ENCODE measurements at places on chromosomes 1 and 21.

DNA sequence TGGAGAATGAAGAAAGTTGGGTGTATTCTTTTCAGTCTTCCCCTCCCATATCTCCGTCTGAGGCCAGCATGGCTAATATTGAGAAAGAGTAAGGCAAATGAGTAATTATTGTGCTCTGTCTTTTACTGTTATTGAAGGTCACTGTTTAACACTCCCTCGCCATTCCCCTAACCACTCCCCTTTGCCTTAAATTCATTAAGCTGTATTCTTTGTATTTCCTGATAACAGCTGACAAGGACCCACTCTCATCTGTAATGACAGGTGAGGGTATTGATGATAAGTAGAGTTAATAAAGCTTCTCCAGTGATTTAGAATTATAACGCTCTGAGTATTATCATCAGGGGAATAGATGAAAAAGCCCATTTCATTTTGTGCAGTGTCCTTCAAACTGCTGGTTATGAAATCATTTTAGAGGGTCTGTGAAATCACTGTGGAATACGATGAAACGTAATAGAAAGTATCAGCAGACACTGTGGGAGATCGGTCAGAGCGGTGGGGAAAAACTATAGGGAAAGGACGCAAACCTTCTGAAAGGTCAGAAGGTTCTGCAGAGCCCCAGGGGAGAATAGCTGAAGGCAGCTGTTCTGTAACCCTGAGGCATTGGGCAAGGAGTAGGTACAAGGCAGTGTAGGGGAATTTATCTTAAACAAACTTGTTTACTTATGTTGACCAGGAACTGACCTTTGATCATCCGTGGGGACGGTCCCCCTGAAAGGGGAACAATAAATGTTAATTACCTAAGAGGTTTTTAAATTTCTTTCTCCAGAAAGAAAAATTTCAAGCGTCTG, 46.3 kb upstream of the CACYBP start:
- DNase-seq: no peak

- DNase-seq: no peak
These were observed 10.6 kb downstream of the ACTL8 start for GRCh38 chr1:17765444-17766411.

GRCh38 chr1:37083603-37084002, 49.3 kb upstream of the GRIK3 start:
- DNase-seq: no peak

DNA sequence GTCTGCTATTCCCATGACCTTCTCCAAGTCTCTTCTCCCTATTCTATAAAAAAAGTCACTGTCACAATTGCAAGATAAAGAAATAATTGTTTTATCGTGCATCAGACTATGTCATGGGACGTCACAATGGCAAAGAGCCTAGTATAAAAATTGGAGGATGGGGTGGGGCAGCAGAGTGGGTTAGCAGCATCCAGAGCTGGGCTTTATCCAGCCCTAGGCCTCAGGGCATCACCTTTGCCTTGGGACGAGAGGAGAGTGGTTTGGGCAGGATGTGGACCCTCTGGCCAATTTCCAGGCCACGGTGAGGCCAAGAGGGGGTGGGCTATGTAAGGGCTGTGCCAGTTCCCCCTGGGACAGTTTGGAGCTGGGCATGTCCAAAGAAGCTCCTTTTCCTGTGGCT, 25.7 kb downstream of the WNT4 start:
- no peak for DNase-seq

GRCh38 chr1:32883338-32884031, 2.8 kb upstream of the HPCA start:
- DNase-seq: no peak

DNA sequence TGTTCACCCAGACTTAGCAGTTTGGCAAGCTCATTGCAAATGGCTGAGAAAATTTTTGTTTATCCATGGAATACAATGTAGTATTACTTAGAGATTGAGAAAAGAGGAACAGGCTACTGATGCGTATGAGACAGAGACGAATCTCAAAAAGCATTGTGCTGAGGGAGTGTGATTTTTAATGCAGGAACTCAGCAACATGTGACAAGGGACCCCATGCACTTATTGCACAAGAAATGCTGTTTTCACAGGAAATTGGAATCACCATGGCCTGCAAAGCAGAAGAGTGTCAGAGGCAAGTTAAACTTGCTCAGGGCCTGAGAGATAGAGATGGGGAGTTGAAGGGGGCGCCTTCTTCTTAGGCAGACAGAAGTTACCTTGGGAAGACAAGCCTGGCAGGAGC, 32.6 kb upstream of the TLR5 start:
- no peak for DNase-seq

DNA sequence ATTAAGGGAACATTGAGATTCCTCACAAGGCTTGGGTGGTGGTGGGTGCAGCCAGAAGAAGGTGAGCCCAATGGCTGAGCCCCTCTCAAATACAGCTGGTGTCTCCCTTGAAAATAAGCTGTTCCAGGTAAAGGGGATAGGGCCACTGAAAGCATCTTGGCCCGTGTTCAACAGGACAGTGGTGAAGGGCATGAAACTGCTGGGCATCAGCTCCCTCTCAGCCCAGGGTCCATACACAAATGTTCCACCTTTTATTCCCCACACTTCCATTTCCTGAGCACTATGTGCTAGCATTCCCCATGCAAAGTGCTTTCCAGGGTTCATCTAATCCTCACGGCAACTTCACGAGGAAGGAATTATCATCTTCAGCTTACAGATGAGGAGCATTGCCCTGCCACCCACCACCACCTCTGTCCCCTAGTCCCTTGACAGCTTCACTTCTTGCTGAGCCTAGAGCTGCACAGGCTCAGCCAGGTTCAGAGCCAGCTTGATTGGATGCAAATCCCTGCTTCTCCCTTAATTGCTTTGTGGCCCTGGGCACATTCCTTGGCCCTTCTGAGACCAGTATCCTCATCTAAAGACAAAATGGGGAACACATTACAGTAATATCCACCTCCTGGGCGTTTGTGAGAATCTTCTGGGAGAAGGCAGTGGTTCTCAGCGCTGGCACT, 9.6 kb downstream of the TAGLN2 start:
- DNase-seq: no peak

DNA sequence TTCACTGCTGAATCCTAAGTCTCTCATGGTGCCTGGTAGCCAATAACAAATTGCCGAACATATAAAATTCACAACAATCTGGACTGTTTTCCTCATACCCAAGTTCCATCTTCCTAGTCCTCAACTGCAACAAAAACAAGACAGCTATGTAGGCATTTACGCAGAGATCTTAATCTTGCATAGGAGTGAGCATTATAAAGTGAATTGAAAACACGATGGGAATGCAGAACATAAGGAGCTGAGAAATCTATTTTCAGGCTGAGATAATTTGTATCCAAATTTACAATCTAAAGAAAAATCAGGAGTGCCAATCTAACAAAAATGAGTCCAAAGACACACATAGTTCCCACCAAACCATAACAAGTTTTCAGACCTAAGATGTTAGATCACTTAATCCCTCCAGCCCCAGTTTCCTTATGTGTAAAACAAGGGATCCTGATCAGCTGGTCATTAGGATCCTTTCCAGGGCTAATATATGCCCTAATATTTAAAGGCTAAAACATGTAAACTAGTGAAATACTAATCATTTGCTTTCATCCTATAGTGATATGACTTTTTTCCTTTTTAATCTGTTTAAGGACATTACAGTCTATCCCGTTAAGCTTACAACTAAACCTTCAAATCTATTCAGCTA, 1.9 kb downstream of the SLC16A1 start:
- DNase-seq: no peak

DNA sequence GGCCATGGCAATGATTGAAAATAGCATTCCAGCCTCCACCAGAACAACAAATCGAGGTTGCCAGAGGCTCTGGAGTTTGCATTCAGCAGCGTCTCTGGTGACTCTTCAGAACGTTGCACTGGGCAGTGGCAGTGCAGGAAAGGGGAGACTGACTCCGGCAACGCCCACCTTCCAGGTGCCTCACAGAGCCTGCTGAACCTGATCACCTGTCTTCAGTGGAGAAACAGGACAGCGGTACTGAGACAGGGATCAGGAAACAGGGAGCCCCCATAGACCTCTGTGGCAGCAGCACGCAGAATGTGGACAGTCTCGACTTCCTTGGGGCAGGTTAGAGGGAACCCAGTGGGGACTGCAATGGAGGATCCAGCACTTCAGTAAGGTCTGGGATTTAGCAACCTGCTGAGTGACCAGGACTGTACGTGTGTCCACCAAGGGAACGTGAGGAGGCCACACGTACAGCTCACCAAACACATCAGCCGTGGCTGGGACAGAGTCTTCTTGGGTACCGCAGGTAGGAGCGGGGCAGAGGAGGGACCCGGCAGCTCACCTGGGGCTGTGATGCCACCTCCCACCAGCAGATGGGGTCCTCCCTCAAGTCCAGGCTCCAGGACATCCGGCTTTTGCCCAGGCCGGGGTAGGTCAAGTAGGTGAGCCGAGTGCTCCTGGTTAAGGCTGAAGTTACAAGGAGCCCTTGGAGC, 128.6 kb downstream of the PRDM2 start:
- no peak for DNase-seq

DNA sequence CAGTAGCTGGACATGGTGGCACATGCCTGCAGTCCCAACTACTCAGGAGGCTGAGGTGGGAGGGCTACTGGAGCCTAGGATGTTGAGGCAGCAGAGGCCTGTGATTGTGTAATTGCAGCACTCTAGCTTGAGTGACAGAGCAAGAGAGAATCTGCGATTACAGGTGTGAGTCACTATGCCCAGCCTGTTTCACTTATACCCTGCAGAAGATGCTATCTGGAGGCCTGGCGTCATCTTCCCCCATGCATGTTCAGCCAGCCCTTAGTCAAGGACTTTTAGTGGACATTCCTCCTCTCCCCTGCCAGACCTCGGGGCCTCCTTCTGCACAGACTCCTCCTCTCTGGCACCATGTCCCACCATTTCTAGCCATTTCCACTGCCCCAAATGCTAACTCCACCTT, 36.3 kb upstream of the RCC2 start:
- no peak for DNase-seq

DNA sequence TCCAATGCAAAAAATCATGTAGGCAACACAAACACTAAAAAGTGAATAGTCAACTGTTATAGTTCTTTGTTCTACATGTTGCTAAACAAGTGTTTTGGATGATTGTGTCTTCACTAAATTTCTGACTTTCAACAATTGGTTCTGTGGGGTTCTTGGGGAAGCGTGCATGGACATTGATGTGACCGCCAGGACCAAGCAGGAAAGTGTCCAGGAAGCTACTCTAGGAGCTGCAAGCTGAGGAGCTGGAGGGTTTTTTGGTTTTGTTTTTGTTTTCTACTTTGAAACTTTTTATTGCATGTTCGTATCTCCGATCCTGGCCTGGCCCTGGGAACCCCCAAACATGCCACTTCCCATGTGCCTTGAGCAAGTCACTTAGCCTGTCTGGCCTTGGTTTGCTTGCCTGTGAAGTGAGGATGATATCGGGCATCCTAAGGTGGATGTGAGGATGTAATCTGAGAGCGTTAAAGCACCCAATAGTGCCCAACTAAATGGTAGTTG, 8.0 kb downstream of the TMPRSS3 start:
- DNase-seq: no peak

GRCh38 chr1:3393987-3394920, 60.2 kb upstream of the ARHGEF16 start:
- no peak for DNase-seq

DNA sequence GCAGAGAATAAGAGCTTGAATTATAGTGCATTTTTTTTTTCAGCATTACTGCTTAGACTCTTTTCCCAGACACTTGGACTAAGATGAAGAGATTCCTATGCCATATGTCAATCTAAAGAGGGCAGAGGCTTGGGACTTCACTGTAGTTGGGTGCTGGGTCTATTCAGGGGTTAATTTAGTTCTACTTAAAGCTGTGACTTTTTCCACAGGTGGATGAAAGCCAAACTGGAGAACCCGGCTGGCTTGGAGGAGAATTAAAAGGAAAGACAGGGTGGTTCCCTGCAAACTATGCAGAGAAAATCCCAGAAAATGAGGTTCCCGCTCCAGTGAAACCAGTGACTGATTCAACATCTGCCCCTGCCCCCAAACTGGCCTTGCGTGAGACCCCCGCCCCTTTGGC, 104.8 kb downstream of the ATP5PO start:
- no peak for DNase-seq

DNA sequence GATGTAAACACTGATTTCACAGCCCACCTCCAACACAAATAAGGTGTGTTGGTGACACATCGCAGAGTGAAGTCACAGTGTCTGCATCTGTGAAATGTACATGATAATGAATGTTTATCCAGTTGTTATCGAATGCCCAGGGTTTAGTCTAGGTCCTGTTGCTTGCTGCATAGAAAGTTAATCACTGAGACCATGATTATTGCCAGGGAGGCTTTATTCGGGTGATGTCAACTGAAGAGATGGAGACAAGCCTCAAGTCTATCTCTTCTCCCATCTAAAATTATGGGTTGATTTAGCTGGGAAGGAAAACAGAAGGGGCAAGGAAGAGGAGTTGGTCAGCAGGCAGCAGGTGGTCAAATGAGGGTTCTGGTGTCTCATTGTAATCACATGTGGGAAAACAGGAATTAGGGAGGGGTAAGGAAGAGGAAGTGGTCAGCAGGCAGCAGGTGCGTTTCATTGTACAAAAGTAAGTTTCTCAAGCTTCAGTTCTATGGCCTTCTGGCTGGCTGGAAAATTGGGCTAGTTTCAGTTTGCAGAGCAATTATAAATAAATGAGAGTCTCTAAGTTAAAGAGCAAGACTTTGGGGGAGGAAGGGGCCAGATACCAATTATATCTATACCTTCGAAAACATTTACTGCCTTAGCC, 146.3 kb upstream of the DNAH14 start:
- no peak for DNase-seq

Measured in prostate gland (tissue), 2 donors.